HFFc6 (cell line): ENCODE measurements at places on chromosomes 11 and 22. TPM values are rescaled to one million over a fixed set of nuclear protein-coding genes. Genes with fewer than 3 reads are reported as not detected.

GRCh38 chr22:47739291-47740015, 977.0 kb downstream of the TBC1D22A start:
- no peaks in the 10 kb centered on the region for H3K36me3 ChIP-seq
- no peak overlapping the region for H3K4me3 ChIP-seq
- H3K4me1 ChIP-seq = no peaks in the 10 kb centered on the region
- no peak for DNase-seq

- DNase-seq = no peak
- peaks cover under 1% of the 10 kb centered on the region; the same call in 1 of the 2 replicates for H3K36me3 ChIP-seq
- H3K4me1 ChIP-seq = no peaks in the 10 kb centered on the region
- no peaks in the 10 kb centered on the region; the same call in 1 of the 2 replicates for H3K27me3 ChIP-seq
- H3K27ac ChIP-seq = no peak overlapping the region
Measured at GRCh38 chr11:107408762-107409211, 48.8 kb downstream of the CWF19L2 start.

- H3K27me3 ChIP-seq = no peaks in the 10 kb centered on the region; the same call in 1 of the 2 replicates
- peak; percentile 41 for DNase-seq
- peaks cover 55% of the 10 kb centered on the region for H3K4me1 ChIP-seq
- H3K4me3 ChIP-seq = no peak overlapping the region
Measured at GRCh38 chr11:79054636-79055035, 386.2 kb downstream of the TENM4 start.

Gene TST
- total RNA-seq = 21.0 to 34.9 TPM (median 30.8 TPM) in 3 replicates

GRCh38 chr11:14190992-14191778, 167.8 kb downstream of the RRAS2 start:
- DNase-seq = no peak
- H3K36me3 ChIP-seq = no peaks in the 10 kb centered on the region
- H3K27me3 ChIP-seq = peaks cover 7% of the 10 kb centered on the region; the same call in 1 of the 2 replicates
- no peak overlapping the region for H3K27ac ChIP-seq
- no peaks in the 10 kb centered on the region for H3K4me1 ChIP-seq
- no peak overlapping the region for H3K4me3 ChIP-seq

DNA sequence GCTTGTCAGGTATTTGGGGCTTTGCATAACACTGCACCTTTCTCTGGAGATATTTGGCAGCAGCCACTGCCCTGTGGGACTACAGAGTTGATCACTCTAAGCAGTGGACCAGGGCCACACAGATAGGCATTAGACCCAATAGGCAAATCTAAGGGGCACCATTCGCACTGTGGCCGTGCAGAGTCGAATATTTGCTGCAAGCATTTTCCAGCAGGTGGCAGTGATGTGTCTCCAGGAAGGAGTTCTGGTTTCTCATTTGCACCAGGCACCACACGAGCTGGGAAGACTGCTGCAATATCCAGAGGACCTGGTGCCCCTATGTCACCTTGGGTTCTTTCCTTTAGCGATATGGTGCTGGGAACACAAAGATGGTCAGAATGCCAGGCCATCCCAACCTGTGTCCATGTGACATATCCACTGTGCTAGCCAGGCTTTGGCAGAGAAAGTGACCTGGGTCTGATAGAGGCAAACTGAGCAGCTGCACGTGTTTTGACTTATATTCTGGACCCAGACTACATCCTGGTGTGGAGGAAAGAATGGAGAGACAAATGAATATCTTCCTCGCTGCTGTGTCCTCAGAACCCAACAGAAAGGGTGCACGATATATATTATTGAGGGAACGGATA, 318.7 kb downstream of the BUD13 start:
- no peaks in the 10 kb centered on the region; the same call in 1 of the 2 replicates for H3K36me3 ChIP-seq
- H3K27me3 ChIP-seq = peaks cover 6% of the 10 kb centered on the region
- no peak overlapping the region for H3K27ac ChIP-seq
- H3K4me1 ChIP-seq = no peaks in the 10 kb centered on the region
- peak; percentile 11 for DNase-seq

Gene SCGB2A2
- total RNA-seq = not detected in 3 replicates

Gene OR52B4
- total RNA-seq = not detected in 3 replicates

DNA sequence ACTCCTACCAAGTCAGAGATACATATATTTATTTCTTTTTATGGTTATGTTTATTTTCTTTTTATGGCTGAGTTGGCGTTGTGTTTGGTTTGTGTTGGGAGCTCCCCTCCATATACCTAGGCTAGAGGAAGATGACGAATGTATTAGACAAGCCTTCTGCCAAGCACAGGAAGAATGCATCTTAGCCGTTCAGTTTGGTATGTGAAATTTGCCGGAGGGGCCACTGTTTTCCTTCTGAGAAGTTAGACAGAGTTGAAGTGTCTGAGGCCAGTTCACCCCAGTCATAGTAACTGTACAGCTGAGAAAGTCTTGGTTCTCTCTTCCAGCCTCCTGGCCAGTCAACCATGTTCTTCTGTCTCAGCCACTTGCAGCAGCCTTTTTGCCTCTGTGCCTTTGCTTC, 29.8 kb downstream of the TEAD1 start:
- H3K27me3 ChIP-seq = peaks cover 3% of the 10 kb centered on the region; the same call in 1 of the 2 replicates
- H3K4me3 ChIP-seq = peak overlapping the region; percentile 40
- peaks cover 36% of the 10 kb centered on the region for H3K36me3 ChIP-seq
- H3K4me1 ChIP-seq = peaks cover 98% of the 10 kb centered on the region
- peak overlapping the region; percentile 73 for H3K27ac ChIP-seq
- peak; percentile 84 for DNase-seq

- no peaks in the 10 kb centered on the region for H3K27me3 ChIP-seq
- H3K27ac ChIP-seq = peak overlapping the region; percentile 95
- H3K36me3 ChIP-seq = peaks cover 16% of the 10 kb centered on the region
Measured at GRCh38 chr11:79413268-79413667, 27.6 kb downstream of the TENM4 start.

- H3K4me3 ChIP-seq = peak overlapping the region; percentile 74
- H3K36me3 ChIP-seq = peaks cover 10% of the 10 kb centered on the region
- DNase-seq = peak; percentile 52
Measured at GRCh38 chr22:17972385-17973191, 51.8 kb downstream of the MICAL3 start.

GRCh38 chr11:15145615-15146014, 30.9 kb downstream of the INSC start:
- no peaks in the 10 kb centered on the region for H3K36me3 ChIP-seq
- H3K4me3 ChIP-seq = no peak overlapping the region
- peaks cover 1% of the 10 kb centered on the region; the same call in 1 of the 2 replicates for H3K27me3 ChIP-seq
- H3K4me1 ChIP-seq = peaks cover 42% of the 10 kb centered on the region
- peak overlapping the region; percentile 72 for H3K27ac ChIP-seq

DNA sequence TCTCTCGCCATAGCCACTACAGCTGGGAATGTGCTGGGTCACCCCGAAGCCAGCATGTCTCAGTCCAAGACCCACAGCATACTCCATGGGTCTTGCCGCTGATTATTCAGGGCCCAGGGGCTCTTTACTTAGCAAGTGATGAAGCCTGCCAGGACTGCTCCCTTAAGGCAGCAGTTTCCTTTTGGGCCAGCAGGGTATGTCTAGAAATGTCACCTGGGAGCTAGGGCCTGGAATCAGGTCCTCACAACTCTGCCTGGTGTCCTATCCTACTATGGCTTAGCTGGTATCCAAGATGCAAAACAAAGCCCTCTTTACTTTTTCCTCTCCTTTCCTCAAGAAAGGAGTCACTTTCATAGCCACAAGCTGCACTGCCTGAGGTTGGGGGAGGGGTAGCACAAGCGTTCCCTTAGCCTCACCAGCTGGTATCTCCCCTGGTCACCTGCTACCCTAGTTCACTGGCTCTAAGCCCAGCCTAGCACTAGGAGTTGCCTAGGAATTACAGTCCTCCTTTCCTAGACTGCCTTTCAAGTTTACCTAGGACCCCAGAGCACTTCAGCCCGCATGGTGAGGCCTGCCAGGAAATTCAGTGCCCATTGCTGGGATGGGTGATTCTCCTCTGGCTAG, 22.6 kb upstream of the NCR3LG1 start:
- H3K27ac ChIP-seq = no peak overlapping the region
- H3K4me3 ChIP-seq = no peak overlapping the region
- H3K4me1 ChIP-seq = no peaks in the 10 kb centered on the region
- no peaks in the 10 kb centered on the region for H3K27me3 ChIP-seq
- H3K36me3 ChIP-seq = peaks cover 22% of the 10 kb centered on the region

DNA sequence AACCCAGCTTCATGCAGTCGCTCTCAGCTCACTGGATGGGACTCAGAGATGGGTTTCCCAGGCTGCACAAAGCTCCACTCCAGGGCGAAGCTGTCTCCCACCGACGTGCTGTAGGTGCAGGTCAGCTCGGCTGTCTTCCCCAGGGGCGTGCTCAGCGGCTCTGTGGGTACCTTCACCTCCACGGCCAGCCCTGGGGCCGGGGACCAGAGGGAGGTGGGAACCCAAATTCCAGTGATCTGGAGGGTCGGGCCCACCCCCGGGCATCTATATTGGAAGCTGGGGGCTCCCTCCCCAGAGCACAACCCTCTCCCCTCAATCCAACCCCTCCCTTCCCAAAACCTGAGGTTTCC, 689 bp downstream of the VSIG2 start:
- no peak for DNase-seq
- peaks cover 55% of the 10 kb centered on the region for H3K4me1 ChIP-seq
- H3K27me3 ChIP-seq = peaks cover 11% of the 10 kb centered on the region
- no peak overlapping the region for H3K4me3 ChIP-seq
- no peak overlapping the region for H3K27ac ChIP-seq

GRCh38 chr11:22466809-22467208, 128.6 kb downstream of the SLC17A6 start:
- H3K27ac ChIP-seq = no peak overlapping the region
- DNase-seq = no peak
- H3K27me3 ChIP-seq = no peaks in the 10 kb centered on the region
- H3K36me3 ChIP-seq = no peaks in the 10 kb centered on the region
- no peaks in the 10 kb centered on the region for H3K4me1 ChIP-seq
- no peak overlapping the region for H3K4me3 ChIP-seq

Gene ACRV1
- total RNA-seq = not detected in 3 replicates

Gene APOA1
- total RNA-seq = not detected in 3 replicates

GRCh38 chr11:68776442-68777235, 25.3 kb upstream of the TESMIN start:
- no peak for DNase-seq
- no peak overlapping the region for H3K4me3 ChIP-seq
- no peak overlapping the region for H3K27ac ChIP-seq
- peaks cover 14% of the 10 kb centered on the region for H3K4me1 ChIP-seq
- H3K27me3 ChIP-seq = no peaks in the 10 kb centered on the region

Gene CCDC88B
- 0.59 to 1.8 TPM in 2 of 3 replicates, not detected in the other for total RNA-seq

GRCh38 chr11:1050581-1051355, 14.2 kb upstream of the MUC6 start:
- DNase-seq = peak; percentile 43
- H3K27me3 ChIP-seq = peaks cover 15% of the 10 kb centered on the region
- H3K4me1 ChIP-seq = no peaks in the 10 kb centered on the region
- no peak overlapping the region for H3K4me3 ChIP-seq
- no peaks in the 10 kb centered on the region for H3K36me3 ChIP-seq
- H3K27ac ChIP-seq = no peak overlapping the region

Gene OR8U1
- total RNA-seq = not detected in 2 replicates

Gene ANKK1
- total RNA-seq = not detected in 3 replicates

DNA sequence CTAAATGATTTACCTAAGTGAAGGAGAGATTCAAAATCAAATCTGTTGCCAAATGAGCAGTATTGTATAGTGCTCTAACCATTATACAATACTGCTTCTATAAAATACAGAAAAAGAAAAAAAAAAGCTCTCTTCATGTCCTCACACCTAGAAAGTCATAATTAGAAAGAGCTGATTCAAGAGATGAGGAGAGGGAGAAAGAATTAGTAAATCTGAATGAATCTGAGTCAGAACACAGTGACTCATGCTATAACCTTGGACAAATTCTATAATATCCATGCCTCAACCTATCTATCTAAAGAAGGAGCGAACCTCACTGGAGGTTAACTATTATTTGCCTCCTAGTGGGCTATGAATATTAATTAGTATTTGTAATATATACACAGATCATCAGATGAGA, 29.4 kb downstream of the AMBRA1 start:
- DNase-seq = peak; percentile 32
- H3K36me3 ChIP-seq = no peaks in the 10 kb centered on the region
- H3K27ac ChIP-seq = peak overlapping the region; percentile 46
- H3K4me3 ChIP-seq = no peak overlapping the region
- H3K27me3 ChIP-seq = no peaks in the 10 kb centered on the region
- peaks cover 43% of the 10 kb centered on the region for H3K4me1 ChIP-seq

Gene KDELR3
- total RNA-seq = 150 to 180 TPM (median 153 TPM) in 3 replicates

- no peaks in the 10 kb centered on the region for H3K36me3 ChIP-seq
- no peak overlapping the region for H3K4me3 ChIP-seq
- H3K27ac ChIP-seq = no peak overlapping the region
Measured at GRCh38 chr11:69491071-69492031, 9.9 kb downstream of the LINC01488 start.

DNA sequence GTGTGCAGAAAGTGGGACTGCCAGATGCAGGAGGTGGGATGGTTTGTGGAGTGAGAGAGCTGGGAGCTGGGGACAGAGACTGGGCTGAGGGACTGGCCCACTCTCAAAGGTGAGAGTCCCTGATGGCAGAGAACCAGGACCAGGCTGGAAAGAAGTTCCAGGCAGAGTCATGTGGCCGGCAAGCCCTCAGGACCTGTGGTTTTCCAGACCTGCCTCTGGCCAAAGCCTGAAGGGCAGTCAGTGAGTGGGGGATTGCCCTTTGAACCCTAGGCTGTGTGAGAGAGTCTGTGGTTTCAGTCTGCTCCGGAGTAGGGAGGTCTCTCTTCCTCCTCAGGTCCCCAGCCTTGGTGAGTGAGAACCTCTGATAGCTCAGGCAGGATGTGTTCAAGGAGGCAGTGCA, 17.0 kb downstream of the KCNC1 start:
- H3K4me1 ChIP-seq = no peaks in the 10 kb centered on the region
- no peak overlapping the region for H3K4me3 ChIP-seq
- H3K27ac ChIP-seq = no peak overlapping the region
- no peaks in the 10 kb centered on the region for H3K36me3 ChIP-seq
- H3K27me3 ChIP-seq = peaks cover 35% of the 10 kb centered on the region

GRCh38 chr11:24594401-24594800, 97.5 kb downstream of the LUZP2 start:
- no peak overlapping the region for H3K4me3 ChIP-seq
- H3K27ac ChIP-seq = no peak overlapping the region
- no peaks in the 10 kb centered on the region; the same call in 1 of the 2 replicates for H3K4me1 ChIP-seq
- no peaks in the 10 kb centered on the region for H3K36me3 ChIP-seq

GRCh38 chr11:75481922-75482606, 43.7 kb downstream of the GDPD5 start:
- no peak for DNase-seq
- no peaks in the 10 kb centered on the region for H3K4me1 ChIP-seq
- no peaks in the 10 kb centered on the region for H3K36me3 ChIP-seq

Gene GALNT18
- total RNA-seq = 2.5 to 13.7 TPM (median 3.5 TPM) in 3 replicates

Gene ARHGAP20
- total RNA-seq = 0.29 to 1.2 TPM (median 0.58 TPM) in 3 replicates

DNA sequence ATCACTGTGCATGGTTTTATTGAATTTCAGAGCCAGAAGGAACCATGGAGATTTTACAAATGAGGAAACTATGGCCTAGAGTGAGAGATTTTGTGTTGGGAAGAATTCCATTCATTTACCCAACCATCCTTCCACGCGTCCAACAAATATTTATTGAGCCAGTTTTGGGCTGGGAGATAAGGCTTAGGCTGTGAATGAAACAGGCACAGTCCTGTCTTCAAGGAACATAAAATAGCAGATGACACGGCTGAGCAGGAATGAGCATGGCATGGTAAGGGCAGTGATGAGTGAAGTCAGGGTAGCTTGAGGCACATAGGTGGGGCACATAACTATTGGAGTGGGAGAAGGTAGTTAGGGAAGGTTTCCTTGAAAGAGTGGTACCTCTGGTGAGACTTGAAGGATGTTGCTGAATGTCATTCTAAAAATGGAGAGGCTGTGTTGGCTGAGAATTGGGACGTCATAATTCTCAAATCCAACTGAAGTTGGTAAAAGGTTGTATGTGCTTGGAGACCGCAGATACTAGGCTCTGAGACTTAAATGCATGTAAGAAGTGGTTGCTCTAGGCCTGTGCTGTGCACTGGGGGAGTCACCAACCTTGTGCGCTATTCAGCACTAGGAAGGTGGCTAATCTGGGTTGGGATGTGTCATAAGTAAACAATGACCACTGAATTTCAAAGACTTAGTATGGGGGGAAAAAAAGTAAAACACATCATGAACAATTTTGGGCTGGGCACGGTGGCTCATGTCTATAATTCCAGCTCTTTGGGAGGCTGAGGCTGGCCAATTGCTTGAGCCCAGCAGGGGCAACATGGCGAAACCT, 51.9 kb downstream of the TEAD1 start:
- H3K4me1 ChIP-seq = peaks cover 99% of the 10 kb centered on the region
- H3K27me3 ChIP-seq = peaks cover 3% of the 10 kb centered on the region; the same call in 1 of the 2 replicates
- peak overlapping the region; percentile 62 for H3K27ac ChIP-seq
